Kidney (tissue), 22 donors: ENCODE measurements at places on chromosomes 3 and 15. TPM values are rescaled to one million over a fixed set of nuclear protein-coding genes. Genes with fewer than 3 reads are reported as not detected.

- no peak for DNase-seq
These were observed 33.2 kb downstream of the ZDHHC19 start for GRCh38 chr3:196177967-196178366.

DNA sequence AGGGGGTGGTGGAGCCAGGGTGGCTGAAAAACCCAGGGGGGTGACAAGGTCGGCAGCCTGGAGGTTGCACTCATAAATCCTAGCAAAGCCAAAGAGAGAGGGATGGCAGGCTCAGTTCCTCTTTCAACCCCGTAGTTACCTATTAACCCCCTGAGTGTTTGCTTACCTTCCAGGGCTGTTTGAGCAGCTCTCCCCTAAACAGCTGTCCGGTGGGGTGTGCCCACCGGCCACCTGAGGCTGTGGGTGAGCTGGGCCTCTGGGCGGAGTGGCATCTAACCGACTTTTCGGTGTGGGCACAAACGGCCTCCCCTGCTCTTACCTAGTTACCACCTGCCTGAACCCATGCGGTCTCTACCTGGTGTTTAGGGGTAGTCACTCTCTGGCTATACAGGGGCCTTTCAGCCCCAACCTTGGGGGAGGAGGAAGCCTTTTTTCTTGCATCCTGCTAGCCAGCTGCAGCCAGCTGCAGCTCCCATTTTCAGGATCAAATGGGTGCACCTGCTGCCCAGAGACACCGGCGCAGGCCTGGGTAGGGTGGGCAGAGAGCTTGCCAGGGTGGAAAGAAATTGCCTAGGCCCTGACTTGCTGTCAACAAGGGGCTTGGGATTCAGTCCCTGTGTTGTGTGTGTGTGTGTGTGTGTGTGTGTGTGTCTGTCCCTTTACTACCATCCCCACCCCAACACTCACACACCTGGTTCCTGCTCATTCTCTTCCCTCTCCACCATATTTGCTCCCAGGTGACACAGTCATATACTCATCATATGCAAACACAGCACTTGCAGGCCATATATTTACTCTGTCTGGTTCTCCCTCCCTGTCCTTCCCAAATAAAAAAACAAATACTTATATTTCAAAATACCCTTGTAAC lies 3.7 kb downstream of the DLL4 start:
- no peak for DNase-seq

GRCh38 chr3:186605078-186605477 lies 7.8 kb upstream of the AHSG start:
- no peak for DNase-seq

- DNase-seq = peak; percentile 97
These were observed at the start of gene TTLL13 for GRCh38 chr15:90249203-90249863. TTLL13 (plus strand) TSS chr15:90249556; CDS start chr15:90250631, 1,075 bp downstream.

DNA sequence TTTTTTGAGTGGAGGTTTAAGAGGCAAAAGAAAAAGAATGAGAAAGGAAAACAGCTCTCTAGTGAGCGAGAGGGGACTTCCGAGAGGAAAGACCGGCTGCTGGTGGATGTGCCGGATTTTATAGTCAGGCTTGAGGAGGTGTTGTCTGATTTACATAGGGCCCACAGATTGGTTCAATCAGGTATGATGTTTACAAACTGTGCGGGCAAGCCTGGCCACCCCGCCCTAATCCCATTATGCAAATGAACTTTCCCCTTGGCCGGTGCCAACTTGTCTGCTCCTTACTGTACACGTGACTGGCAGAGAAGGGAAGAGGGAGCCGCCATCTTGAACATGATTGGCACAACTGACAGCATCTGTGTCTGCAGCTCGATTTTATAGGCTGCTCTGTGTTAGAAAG lies 44.7 kb downstream of the FAM43A start:
- peak; percentile 85 for DNase-seq

DNA sequence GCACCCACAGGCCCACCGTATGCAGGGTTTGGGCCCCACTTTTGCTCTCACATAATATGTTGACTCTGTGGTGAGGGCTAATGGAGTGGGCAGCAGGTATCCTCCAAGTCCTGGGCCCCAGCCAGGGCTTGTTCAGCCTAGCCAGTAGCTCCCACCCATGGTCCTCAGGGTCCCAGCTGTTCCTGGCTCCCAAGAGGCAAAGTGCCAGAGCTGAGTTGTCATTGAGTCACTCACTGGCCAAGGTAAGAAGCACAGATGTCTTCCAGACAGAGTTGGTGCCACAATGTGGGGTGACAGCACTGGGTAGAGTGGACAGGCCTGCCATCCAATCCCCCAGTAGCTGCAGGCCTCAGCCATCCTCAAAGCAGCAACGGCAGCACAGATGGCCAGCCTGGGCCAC lies 4.3 kb downstream of the SHF start:
- DNase-seq = no peak

Gene TMOD3
- polyA plus RNA-seq = 8.9 TPM

Gene CLDN16
- 28.4 TPM for polyA plus RNA-seq

Gene MYLK
- 25.3 TPM for polyA plus RNA-seq

Gene FOXL2NB
- not detected for polyA plus RNA-seq
